ENCODE measurements at places on chromosomes 16 and 17.

DNA sequence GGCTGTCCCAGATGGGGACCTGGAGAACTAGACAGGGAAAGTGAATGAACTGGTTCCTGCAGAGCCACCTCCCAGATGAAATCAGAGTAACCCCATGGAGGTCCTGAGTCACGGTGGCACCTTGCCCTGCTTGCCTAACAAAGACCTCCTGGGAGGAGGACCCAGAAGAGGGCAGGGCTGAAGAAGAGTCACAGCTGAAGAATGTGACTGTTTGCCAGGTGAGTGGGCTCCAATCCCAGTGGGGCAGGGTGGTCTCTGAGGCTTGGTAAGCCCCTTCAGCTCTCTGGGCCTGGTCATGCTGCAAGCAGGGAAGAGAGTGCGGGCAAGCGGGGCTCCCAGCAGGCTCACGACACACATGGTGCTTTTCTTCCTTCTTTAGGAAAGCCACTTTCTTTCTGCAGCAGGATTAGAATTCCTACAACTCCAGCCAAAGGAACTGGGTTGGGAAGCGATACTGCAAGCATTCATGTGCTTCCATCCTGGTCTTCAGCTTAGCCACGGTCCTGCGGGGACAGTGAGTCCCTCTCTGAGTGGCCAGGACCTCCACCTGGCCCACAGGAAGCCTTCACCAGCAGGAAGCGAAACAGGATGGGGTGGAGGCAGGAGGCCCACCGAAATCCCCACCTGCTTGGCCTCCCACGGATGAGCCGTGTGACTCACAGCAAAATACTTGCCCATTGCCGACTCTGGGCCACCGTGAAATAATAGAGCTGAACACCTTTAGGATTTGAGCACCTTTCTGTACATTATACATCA, 4.3 kb downstream of the C16orf74 start:
- no peak for DNase-seq

GRCh38 chr17:73187203-73187769, 5.6 kb upstream of the COG1 start:
- no peak for DNase-seq

DNA sequence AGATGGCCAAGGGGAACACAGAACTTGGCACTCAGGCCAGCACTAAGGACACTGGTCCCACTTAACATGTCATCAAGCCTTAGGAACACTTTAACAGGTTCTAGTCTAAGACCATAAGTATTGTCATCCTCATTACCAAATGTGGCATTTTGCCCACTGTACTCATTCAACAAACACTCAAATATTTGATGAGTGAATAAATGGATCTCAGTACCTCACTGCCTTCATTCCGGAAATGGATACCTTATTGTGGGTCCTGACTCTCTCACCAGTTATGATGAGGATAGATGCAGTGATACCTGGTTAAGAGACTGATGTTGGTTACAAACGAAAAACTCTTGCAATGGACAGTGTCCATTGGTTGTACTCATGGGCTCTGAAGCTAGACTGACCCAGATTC, 455.2 kb upstream of the DYNLRB2 start:
- no peak for DNase-seq

GRCh38 chr17:80861892-80862291, 129.7 kb upstream of the CHMP6 start:
- peak; percentile 48 for DNase-seq

DNA sequence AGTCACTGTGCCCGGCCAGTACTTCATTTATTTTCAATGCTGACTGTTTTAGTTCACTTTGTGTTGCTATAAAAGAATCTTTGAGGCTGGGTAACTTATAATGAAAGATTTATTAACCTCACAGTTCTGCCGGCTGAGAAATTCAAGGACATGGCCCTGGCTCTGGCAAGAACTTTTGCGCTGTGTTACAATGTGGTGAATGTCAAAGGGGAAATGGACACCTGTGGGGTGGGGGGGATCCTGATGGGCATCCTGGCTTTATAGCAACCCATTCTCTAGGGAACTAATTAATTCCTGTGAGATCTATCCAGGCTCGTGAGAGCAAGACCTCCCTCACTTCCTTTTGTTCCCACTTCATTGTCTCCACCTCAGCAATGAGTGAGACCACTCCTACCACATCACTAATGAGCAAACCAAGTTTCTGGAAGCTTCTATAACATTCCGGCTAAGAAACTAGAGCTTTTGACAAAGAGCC, 17.1 kb upstream of the CDH3 start:
- no peak for DNase-seq

DNA sequence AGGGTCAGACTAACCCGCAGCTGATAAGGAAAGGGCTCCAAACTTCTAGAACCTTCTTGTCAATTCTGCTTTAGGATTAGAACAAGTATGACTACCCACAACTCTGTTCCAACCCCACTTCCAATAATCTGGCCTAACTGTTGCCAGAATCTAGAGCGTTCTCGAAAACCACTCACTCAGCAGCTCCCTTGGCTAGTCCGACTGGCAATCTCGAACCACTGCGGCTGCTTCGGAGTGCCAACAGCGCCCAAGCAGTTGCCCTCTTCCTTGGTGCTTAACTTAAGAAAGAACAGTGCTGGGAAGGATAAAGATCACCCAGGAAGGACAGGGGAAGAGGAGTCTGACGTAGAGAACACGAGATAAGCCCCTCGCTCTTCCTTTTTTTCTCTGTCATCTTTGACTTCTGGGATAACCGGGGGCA, 818 bp downstream of the DNAJC7 start:
- no peak for DNase-seq

- no peak for DNase-seq
These were observed 9.8 kb downstream of the SLC16A3 start for GRCh38 chr17:82238472-82239201.

DNA sequence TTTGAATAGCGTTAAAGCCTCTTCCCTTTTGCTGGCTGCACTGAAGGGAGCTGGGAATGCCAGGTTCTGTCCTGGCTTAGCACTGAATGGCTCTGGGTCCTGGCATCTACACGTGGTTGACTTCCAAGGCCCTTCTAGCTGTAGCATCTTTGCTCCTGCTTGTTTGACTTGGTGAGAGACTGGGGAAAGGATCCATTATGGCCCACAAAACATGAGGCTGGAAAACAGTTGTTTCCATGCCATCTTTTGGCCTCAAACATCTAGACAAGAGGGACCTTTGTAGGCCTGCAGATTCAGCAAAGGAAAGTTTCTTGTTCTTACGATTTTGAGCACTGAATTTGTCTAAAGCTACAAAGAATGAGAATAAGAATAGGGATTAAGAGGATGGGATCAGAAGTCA, 32.5 kb downstream of the EPN2 start:
- no peak for DNase-seq

DNA sequence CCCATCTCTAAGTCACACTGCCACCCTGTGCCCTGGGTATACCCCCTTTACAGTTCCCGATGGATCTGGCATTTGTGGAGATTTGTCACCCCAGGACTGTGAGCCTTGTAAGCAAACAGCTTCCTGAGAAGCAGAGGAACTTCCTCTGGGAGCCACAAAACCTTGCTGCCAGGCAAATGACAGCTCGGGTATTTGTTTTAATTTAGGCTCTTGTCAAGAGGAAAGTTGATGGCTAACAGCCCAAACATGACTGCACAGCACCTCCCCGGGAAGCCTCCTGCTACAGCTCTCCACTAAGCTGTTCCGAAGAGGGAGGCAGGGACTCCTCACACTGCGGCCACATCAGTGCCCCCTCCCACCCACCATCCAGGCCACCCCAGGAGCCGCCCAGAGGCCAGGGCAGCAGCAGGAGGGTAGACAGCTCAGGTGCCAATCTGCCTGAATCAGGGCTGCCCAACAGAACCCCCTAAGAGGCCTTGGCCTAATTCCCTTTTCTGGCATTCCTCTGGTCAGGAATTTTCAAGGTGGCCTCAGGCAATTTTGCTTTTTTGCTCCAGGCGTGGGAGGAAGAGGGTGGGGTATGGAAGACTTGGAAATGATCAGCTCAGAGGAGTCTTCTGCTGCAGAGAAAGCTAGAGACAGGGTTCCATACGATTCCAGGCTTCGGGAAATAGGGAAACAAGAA, 2.6 kb downstream of the ABR start:
- no peak for DNase-seq
